Cardiac septum (tissue), 1 donor: ENCODE measurements at places on chromosomes 4 and X. TPM values are rescaled to one million over a fixed set of nuclear protein-coding genes. Genes with fewer than 3 reads are reported as not detected.

GLOD5 gene
- total RNA-seq, result not detected

ALB gene
- total RNA-seq, result not detected

DNA sequence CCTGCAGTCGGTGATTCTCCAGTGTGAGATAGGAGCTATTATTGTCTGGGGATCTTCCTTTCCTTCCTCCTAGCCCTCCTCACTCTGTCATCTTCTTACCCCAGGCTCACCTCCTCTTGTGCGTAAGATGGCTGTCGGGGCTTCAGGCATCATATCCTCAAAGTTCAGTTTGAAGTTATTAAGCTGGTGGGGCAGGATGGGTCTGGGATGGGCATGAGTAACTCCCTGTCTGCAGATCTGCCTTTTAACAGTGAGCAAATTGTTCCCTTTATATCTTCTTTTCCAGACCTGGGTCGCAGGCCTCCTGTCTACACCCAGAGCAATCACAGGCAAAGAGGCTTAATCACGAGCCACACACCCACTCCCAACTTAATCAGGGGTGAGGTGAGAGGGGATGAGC lies 900 bp upstream of the MTMR1 start:
- DNase-seq, result no peak

- DNase-seq, result no peak
Observed at GRCh38 chrX:16593801-16594200, 56.2 kb upstream of the S100G start.

DNA sequence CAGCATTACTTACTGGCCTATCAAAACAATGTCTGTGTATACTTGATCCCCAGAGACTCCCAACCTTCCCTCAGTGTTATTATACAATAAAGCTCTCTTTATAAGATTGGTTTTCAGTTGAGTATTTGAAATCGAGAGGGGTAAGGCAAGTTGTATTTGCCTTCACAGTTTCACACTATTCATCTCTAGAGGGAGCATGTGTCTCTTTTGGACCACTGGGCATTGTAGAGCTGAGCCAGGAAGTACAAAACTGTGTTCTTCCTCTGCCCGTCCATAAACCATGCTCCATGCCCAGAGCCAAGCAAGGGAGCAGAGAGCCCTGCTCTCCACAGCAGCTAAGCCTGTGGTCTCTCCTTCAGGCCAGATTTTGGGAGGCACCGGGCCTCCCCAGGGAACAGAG lies 61.5 kb upstream of the HHIP start:
- no peak for DNase-seq
